Large intestine (tissue), 12 donors: ENCODE measurements at places on chromosomes 16 and 17. TPM values are rescaled to one million over a fixed set of nuclear protein-coding genes. Genes with fewer than 3 reads are reported as not detected.
A peak's percentile ranks its signal among the peaks of the same experiment; 100 is the strongest.

DNA sequence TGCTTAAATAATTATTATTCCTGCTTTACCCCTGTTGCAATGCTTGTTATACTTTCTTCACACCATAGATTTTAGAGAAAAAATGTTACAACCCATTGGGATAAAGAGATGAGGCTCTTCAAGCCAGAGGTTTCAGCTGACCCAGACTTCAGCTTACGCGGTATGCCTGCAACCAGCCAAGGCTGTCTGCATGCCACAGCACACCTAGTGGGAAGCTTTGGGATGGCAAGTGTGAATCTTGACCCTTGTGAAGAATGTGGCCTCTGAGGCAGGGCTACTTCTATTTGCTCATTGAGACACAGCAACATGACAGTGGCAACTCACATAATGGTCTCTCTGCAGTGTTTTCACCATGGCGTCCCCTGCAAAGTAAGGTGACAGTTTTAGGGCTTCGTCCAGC lies 193.9 kb upstream of the PIRT start:
- DNase-seq = no peak

GRCh38 chr16:19879241-19879792 lies 5.3 kb downstream of the GPRC5B start:
- peak; percentile 95 for DNase-seq

GRCh38 chr17:28334171-28334570 lies 1.1 kb downstream of the IFT20 start:
- DNase-seq = no peak

GRCh38 chr17:13510062-13510461 lies 91.7 kb downstream of the HS3ST3A1 start:
- peak; percentile 4 for DNase-seq

The TRAF7 gene
- polyA plus RNA-seq = 63.3 TPM
